ENCODE measurements at places on chromosomes 3 and 15.

DNA sequence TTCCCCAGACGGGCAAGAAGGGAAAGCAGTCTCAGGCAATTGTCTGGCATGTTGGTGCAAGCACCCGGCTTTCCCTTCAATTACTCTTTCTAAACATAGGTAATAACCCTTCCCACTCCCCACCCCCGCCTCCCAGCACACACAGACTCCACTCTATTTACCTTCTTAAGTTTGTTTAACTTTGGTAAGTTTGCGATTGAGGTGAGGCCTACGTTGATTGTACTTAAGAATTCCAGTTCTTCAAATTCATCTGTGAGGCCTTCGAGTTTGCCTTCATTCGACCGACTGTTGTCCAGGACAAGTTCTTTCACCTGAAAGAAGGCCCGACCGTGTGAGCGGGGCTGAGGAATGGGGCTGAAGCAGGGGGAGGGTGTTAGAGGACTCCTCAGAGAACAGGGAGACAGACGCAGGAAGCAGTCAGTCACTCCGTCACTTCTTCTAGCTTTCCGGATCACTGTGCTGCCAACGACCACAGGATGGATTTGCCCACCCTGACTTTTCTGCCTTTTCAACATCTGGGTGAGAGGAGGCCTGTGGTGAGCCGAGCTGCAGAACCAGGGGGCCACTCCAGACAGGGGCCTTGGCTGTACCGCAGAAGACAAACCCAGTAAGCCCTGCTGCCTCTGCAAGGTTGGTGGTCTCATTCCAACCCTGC, 33.0 kb downstream of the ANP32A start:
- DNase-seq = no peak

DNA sequence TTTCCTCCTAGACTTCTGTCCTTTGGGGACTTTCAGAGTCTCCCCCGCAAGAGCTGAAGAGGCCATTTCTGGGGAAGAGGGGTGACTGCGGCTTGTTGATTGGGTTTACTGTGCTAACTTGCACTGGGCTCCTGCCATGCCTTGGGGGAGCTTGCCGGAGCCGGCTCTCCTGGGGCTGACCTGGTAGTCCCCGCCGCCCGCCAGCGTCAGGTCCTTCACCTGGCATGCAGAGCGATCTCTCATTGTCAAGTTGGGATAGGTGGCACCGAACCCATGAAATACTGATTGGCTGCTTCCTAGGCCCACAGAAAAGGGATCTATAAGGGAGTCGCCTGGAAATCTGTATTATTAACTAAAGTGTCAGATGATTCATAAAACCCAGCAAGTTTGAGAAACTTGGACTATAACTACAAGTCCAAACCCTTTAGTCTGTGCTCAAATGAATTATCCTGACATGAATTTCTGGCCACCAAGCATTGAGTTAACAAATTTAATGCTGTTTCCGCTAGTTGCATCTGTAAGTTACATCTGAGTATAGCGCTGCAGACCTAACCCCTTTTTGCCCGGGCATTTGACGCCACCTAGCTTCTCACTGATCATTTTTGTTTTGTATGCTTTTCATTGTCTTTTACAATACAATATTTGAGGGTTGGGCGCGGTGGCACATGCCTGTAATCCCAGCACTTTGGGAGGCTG, 607 bp upstream of the IMP3 start:
- DNase-seq = no peak

GRCh38 chr3:164683489-164683888, 394.8 kb downstream of the SI start:
- DNase-seq = no peak

DNA sequence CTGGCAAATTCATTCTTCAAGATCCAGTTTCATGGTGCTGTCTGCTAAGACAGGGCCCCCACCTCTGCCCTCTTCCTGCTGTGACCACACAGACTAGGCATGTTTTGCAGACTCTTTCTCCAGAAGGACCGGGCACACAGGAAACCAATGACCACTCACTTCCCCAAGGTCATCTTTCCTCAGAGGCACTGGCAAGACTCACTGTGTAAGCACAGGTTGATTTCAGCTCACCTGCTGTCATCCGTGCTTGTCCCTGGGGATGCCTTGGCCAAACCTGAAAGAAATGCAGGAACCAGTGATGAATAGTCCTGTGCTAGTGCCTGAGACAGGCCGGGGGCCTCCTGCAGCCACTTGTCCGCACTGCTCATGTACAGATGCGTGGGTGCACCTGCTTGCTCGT, 33.5 kb downstream of the ALS2CL start:
- DNase-seq = no peak

DNA sequence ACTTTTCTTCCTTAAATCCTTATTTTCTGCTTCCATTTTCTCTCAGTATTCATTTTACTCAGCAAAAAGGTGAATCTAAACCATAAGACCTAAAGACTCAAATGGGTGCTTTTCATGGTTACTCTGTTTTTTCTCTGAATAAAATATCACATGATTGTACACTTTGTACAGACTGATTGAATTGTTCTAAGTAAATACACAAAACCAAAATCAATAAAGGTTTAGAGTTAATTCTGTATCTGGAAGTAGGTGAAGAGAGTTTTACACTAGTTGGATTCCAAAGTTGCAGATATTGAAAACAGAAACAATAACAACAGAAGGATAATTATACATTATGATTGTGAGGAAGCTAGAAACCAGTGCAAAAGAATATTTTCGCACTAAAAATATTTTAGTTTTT, 546.2 kb downstream of the TUSC7 start:
- DNase-seq = no peak

- DNase-seq = no peak
These were observed 64.7 kb downstream of the ATP1B3 start for GRCh38 chr3:141941093-141941492.

DNA sequence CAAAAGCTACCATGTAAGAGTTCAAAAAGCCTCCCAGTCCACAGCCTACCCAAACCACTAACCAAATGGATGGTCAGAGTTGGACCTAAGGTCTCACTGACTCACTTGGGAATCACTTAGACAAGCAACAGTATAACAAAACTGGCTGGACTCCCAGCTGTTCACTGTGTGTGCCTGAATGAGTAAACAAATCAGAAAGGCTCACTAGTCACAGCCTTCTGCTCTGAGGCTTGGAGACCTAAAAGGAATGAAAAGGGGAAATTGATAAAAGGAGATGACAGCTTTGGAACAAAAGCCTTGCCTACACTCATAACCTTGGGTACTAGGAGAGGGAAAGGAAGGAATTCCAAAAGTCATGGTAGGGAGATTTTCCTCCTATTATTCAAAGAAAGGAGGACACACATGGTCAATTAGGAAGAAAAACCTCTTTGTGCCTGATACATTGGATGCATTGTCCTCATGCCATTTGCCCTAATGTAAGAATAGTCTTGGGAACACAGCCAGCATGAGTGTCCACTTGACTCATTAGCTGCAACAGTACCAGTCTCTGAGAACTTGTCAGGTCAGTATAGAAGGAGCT, 92.3 kb downstream of the FRMD5 start:
- peak; percentile 55 for DNase-seq

DNA sequence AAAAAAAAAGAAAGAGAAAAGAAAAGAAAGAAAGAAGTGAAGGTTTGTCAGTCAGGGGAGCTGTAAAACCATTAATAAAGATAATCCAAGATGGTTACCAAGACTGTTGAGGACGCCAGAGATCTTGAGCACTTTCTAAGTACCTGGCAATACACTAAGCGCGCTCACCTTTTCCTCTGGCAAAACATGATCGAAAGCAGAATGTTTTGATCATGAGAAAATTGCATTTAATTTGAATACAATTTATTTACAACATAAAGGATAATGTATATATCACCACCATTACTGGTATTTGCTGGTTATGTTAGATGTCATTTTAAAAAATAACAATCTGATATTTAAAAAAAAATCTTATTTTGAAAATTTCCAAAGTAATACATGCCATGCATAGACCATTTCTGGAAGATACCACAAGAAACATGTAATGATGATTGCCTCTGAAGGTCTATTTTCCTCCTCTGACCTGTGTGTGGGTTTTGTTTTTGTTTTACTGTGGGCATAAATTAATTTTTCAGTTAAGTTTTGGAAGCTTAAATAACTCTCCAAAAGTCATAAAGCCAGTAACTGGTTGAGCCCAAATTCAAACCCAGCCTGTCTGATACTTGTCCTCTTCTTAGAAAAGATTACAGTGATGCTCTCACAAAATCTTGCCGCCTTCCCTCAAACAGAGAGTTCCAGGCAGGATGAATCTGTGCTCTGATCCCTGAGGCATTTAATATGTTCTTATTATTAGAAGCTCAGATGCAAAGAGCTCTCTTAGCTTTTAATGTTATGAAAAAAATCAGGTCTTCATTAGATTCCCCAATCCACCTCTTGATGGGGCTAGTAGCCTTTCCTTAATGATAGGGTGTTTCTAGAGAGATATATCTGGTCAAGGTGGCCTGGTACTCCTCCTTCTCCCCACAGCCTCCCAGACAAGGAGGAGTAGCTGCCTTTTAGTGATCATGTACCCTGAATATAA, 2.0 kb downstream of the B2M start:
- DNase-seq = no peak

DNA sequence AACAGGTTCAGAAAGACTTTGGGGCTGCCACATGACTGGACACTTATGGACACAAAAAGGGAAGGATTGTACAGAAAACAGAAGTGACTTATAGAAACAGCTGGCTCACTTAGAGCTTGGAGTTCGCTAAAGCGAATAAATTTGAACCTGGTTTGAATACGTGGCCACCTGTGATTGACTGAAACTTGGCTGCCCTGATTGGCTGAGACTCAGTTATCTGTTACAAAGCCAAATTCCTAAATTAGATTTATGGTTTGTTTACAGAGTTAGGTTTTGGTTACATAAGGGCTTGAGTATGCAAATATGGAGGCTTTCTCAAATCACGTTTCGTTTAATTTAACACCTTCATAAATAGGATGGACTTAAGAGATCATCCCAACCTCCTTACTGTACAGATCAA, 270.2 kb downstream of the THSD4 start:
- no peak for DNase-seq

All from retina (tissue), 1 donor.